ENCODE measurements at places on chromosomes 6 and 20.
A peak's percentile ranks its signal among the peaks of the same experiment; 100 is the strongest.

- DNase-seq = no peak
These were observed 11.0 kb upstream of the BLOC1S5 start for GRCh38 chr6:8075185-8075584.

DNA sequence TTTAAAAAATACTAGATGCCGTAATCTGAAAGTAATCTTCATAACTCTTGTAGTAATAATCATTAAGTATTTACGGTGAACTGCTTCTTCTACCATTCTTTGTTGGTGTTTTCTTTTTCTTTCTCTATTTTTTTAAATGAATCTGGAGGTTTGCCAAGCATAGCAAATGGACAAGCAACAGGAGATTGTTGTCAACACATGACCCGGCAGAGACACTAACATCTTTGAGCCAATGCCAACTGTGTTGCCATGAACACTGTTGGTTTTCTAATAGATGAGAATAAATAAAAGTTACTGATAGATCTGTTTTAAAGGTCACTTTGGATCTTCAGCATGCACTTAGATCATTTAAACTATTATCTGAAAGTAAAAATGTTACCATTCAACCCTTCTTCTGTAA is 523.6 kb upstream of the EYS start:
- DNase-seq = peak; percentile 57

DNA sequence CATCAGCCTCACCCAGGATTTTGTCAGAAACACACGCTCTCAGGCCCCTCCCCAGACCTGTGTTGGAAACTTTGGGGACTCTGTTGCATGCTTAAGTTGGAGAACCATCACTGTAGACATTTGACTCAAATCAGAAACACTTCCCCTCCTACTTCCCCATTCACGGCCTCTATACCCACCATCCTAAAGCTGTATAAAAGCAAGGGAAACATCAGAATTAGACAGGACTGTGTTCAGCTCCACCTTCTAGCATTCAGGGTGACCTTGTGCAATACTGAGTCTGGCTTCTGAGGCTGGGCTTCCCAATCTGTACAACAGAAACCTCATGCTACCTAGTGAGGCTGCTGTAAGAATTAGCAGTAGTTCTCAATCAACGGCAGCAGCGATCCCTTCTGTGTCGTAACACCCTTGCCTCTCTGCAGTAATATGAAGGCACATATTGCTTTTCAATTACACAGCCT is 252.3 kb downstream of the LY86 start:
- no peak for DNase-seq

- DNase-seq = no peak
These were observed 120.6 kb upstream of the TMEM181 start for GRCh38 chr6:158439255-158439654.

- DNase-seq = no peak
These were observed at the start of gene TRAPPC3L for GRCh38 chr6:116545651-116546050. Gene TRAPPC3L (minus strand): TSS chr6:116545684. CDS start chr6:116545514, 170 bp downstream.

DNA sequence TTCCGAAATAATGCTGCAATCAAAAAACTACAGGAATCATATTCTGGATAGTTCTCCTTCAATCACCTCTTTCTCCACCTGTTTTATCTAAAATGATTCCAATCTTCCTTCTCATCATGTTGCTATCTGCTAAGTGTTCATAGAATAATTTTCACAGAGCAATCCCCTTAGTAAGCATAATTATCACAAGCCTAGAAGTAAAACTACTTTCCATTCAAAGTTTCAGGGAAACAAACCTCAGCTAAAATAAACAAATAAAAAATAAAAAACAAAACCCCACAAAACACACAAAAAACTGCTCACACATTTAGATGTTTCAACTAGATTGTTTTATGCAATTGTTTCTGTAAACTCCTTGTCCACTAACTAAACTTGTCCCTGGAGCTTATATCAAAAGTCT is 291.2 kb downstream of the PHACTR1 start:
- no peak for DNase-seq

DNA sequence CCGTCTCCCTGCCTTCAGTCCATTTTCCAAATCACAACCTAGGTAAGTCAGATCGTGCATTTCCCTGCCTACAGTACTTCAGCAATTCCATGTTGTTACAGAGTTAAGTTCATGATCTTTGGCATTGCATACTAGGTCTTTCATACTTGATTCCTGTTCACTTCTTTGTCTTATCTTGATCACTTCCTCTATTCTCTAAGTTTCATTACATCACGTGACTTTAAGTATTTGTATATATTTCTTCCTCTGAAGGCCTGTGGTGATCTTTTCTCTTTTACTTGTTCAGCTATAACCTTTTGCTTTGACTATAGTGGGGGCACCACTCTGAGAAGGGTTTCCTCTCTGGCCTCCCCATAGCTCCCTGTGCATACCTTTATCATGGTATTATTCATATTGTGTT is 100.2 kb downstream of the TRMT11 start:
- no peak for DNase-seq

Data from brain (organoid and tissue), 16 donors.